ENCODE measurements at places on chromosomes 2 and 18. TPM values are rescaled to one million over a fixed set of nuclear protein-coding genes. Genes with fewer than 3 reads are reported as not detected.

The SERPINB10 gene
- total RNA-seq: not detected

- H3K36me3 ChIP-seq: no peaks in the 10 kb centered on the region
- H3K27ac ChIP-seq: no peak overlapping the region
- no peak overlapping the region for H3K4me3 ChIP-seq
- H3K4me1 ChIP-seq: no peaks in the 10 kb centered on the region
Measured at GRCh38 chr2:224357098-224357901, 44.6 kb downstream of the FAM124B start.

DNA sequence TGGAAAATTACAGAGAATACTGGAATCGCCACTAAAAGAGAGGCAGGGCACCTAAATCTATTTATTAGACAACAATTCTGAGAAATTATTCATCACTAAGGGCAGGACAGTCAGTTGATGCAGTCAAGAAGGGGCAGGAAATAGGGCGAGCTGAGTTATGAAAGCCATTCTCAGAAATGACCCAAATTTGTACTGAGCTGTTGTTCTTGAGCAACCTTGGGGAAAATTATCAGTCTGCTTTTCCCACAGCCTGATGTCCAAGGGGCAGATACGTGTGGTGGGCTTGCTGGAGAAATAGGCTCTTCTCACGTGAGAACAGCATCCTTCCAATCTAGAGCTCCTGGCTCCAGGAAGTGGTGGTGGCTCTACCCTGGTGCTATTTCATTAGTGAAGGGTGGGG is 38.6 kb downstream of the STON1 start:
- H3K4me1 ChIP-seq: peaks cover 45% of the 10 kb centered on the region
- DNase-seq: no peak
- H3K27me3 ChIP-seq: no peaks in the 10 kb centered on the region
- H3K27ac ChIP-seq: peak overlapping the region; percentile 66
- peaks cover 6% of the 10 kb centered on the region for H3K36me3 ChIP-seq
- H3K4me3 ChIP-seq: no peak overlapping the region

DNA sequence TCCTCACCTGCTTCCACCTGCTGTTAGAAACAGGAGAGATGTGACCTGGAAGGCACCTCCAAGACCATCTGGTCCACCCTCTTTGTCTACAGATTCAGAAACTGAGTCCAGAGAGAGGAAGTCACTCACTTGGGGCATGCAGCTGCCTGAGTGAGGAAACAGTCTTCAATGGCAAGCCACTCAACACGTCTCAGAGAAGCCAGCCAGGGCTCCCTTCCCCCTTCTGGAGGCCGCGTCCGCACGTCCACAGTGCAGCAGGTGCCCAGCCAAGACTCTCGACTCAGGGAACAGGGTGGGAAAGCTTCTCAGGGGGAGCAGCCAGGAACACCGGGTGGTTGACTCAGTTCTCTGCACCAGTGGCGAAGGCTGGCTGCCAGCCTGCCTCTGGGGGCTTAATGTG is 201.7 kb downstream of the BCL11A start:
- no peak overlapping the region for H3K4me3 ChIP-seq
- DNase-seq: no peak
- H3K27ac ChIP-seq: no peak overlapping the region
- peaks cover 28% of the 10 kb centered on the region for H3K4me1 ChIP-seq
- H3K27me3 ChIP-seq: no peaks in the 10 kb centered on the region

DNA sequence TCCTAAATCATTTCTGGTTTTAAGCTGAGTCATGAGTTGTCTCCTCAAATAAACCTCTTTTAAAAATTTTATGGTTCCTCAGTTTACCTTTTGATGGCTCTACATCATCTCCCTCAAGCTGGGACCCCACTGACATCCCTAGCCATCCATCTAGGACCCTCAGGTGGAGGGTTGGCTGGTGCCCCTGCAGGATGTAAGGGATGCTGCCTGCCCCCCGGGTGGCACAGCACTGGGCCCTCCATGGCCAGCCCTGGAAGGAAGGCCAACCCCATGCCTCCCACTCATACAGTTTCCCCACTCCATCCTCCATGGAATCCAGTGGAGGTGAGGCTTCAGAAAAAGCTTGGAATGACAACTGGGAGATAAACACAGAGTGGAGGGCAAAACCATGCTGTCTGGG is 17.2 kb upstream of the GPC1 start:
- no peaks in the 10 kb centered on the region for H3K27me3 ChIP-seq
- H3K4me3 ChIP-seq: no peak overlapping the region
- H3K36me3 ChIP-seq: no peaks in the 10 kb centered on the region

The MDH1B gene
- 1.3 TPM for total RNA-seq

- no peak overlapping the region for H3K4me3 ChIP-seq
- H3K4me1 ChIP-seq: peaks cover 13% of the 10 kb centered on the region
Measured at GRCh38 chr2:3131636-3132326, 245.8 kb downstream of the EIPR1 start.

- DNase-seq: no peak
- no peak overlapping the region for H3K27ac ChIP-seq
- H3K36me3 ChIP-seq: peaks cover 68% of the 10 kb centered on the region
Measured at GRCh38 chr18:31077878-31078277, 24.3 kb downstream of the DSC2 start.

The OSBPL6 gene
- 3.1 TPM for total RNA-seq

- H3K27ac ChIP-seq: no peak overlapping the region
- peaks cover 5% of the 10 kb centered on the region for H3K4me1 ChIP-seq
- no peak overlapping the region for H3K4me3 ChIP-seq
- H3K27me3 ChIP-seq: no peaks in the 10 kb centered on the region
- H3K36me3 ChIP-seq: no peaks in the 10 kb centered on the region
- no peak for DNase-seq
Measured at GRCh38 chr2:234528410-234529148, 31.7 kb upstream of the ARL4C start.

DNA sequence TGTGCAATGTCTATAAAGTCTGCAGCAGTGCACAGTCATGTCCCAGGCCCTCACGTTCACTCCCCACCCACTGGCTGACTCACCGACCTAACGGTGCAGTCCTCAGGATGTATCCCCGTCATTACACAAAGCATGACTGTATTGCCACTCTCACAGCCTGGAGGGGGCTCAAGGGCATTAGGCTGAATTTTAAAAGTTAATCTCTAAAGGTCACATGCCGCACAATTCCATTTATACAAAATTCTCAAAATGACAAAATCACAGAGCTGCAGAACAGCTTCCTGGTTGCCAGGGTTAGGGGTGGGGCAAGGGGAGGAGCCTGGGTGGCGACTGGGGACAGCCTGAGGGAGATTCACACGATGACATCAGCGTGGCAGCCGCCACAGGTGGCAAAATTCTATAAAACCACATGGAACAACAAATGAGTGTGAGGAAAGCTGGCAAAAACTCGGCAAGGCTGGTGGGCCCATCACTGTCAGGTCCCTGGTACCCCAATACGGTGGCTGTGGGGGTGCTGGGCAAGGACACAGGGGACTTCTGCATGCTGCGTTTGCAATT is 97.6 kb downstream of the NDUFA10 start:
- H3K27me3 ChIP-seq: peaks cover 31% of the 10 kb centered on the region
- peak; percentile 5 for DNase-seq
- no peaks in the 10 kb centered on the region for H3K4me1 ChIP-seq
- H3K36me3 ChIP-seq: no peaks in the 10 kb centered on the region
- no peak overlapping the region for H3K27ac ChIP-seq

DNA sequence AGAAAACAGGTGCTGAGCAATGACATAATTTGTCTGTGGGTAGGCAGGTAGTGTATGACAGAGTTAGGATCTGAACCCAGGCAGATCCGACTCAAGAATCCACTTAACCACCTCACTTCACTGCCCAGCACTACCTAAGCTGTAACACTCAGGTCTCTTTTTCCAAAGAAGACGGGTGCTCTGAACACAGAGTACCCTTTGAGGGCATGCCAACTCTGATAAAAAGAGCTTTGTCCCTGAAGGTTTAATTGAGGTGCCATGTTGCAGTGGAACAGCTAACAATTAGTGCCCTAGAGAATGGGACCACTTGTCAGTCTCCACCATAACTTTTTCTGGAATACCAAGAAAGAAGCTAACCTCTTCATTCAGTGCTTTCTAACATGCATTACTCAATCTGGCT is 11.3 kb downstream of the ABHD3 start:
- no peaks in the 10 kb centered on the region for H3K27me3 ChIP-seq
- H3K27ac ChIP-seq: no peak overlapping the region
- no peak overlapping the region for H3K4me3 ChIP-seq

The PDK1 gene
- total RNA-seq: 46.2 TPM

DNA sequence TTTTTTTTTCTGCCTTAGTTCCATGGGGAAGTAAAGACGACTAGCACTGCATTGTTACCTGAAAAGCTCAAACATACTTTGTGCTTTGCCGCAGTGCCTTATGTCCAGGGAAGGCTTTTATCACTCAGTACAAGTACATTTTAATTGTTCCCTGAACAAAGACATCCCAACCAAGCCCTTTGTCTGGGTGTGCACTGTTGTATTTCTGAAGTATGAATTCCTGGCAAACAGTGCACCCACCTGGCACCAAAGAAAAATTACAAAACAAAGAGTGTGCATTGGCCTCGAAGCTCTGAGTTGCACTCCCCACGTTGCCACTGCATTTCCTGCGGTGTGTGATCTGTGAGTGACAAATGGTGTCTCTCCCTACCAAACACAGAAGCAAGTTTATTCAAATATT is 858.5 kb upstream of the PIK3C3 start:
- no peak overlapping the region for H3K27ac ChIP-seq
- no peaks in the 10 kb centered on the region for H3K27me3 ChIP-seq
- H3K36me3 ChIP-seq: no peaks in the 10 kb centered on the region
- no peak overlapping the region for H3K4me3 ChIP-seq

DNA sequence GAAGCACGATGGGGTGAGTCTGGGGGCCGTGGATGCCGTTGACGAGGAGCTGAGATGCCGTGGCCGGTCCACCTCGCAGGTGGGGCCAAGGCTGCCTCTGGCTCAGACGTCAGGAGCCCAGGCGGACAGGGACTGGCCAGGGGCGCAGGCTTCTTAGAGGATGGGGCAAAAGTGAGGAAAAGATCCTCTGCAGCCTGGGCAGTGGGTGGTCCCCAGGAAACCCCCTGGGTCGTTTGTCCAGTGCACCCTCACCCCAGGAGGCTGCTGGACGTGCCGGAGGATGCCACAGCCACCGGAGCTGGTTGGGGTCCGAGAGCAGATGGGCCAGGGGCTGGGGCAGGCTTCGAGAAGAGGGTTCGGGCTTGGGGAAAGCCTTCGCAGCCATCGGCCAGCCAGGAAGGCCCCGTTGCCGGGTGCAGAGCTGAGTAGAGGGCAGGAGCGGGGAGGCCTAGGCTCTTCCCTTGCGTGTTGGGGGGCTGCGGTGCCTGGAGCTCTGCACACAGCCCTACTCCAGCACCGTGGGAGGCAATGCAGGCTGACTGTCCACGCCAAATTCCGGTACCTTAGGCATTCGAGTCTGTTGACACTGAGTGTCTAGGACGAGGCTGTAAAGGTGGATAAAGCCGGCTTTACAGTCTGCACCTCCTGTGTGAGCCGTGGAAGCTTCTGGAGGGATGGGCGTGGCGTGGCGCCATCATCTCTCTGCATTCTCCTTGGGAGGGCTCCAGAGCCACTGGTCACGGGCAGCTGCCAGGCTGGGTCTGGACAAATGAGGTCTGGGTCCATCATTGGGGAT is 18.8 kb downstream of the GPC1 start:
- H3K27me3 ChIP-seq: peaks cover 20% of the 10 kb centered on the region
- no peaks in the 10 kb centered on the region for H3K36me3 ChIP-seq
- peaks cover 55% of the 10 kb centered on the region for H3K4me1 ChIP-seq
- DNase-seq: no peak
- peak overlapping the region; percentile 76 for H3K27ac ChIP-seq

GRCh38 chr2:97757062-97757461 is 43.7 kb downstream of the ZAP70 start:
- H3K27me3 ChIP-seq: no peaks in the 10 kb centered on the region
- DNase-seq: no peak
- peaks cover 38% of the 10 kb centered on the region for H3K36me3 ChIP-seq

DNA sequence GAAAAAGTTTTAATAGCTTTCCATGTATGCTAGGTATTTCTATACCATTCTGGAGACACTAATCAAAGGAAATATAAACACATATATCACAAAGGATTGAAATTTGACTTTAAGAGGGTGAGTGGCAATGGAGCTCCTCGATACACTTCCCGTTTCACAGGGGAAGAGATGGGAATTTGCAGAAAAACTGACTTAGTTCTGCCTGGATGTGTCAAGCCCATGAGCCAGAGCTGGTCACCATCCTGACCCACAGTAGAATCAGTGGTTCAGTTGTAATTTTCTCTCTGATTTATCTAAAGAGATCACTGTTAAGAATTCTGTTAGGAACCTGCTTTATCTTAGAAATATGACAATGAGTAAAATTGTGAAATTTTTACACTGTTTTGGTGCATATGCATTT is 34.2 kb downstream of the PLCL1 start:
- no peaks in the 10 kb centered on the region for H3K4me1 ChIP-seq
- H3K27ac ChIP-seq: no peak overlapping the region
- no peaks in the 10 kb centered on the region for H3K36me3 ChIP-seq
- no peak for DNase-seq
- no peak overlapping the region for H3K4me3 ChIP-seq

The FIGN gene
- total RNA-seq: 11.5 TPM

DNA sequence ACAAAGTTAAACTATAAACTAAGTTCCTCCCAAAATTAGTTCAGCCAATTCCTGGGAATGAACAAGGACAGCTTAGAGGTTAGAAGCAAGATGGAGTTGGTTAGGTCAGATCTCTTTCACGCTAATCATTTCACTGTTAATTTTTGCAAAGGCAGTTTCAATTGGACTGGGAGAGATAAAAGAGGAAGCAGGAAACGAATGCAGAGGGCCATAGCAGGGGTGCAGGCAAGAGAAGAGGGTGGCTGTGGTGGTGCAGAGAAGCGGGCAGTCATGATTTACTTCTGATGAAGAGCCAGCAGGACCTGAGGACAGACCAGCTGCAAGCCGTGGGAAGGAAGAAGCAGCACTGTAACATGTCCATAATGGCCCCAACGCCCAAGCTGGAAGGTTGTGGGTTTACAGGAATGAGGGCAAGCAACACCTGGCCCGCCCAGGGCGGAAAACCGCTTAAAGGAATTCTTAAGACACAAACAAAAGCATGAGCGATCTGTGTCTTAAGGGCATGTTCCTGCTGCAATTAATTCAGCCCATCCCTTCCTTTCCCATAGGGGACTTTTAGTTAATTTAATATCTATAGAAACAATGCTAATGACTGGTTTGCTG is 4.1 kb upstream of the RMP24 start:
- no peak for DNase-seq
- no peak overlapping the region for H3K4me3 ChIP-seq
- H3K4me1 ChIP-seq: peaks cover 15% of the 10 kb centered on the region
- no peaks in the 10 kb centered on the region for H3K36me3 ChIP-seq
- H3K27ac ChIP-seq: no peak overlapping the region

The CSRNP3 gene
- 29.6 TPM for total RNA-seq

- H3K4me3 ChIP-seq: no peak overlapping the region
- no peak for DNase-seq
- no peaks in the 10 kb centered on the region for H3K36me3 ChIP-seq
- no peak overlapping the region for H3K27ac ChIP-seq
- H3K27me3 ChIP-seq: peaks cover 13% of the 10 kb centered on the region
Measured at GRCh38 chr2:11903085-11903606, 156.7 kb downstream of the LPIN1 start.

GRCh38 chr2:69010437-69011194 is 2.4 kb upstream of the ANTXR1 start:
- no peak for DNase-seq
- no peak overlapping the region for H3K4me3 ChIP-seq
- no peaks in the 10 kb centered on the region for H3K36me3 ChIP-seq
- no peak overlapping the region for H3K27ac ChIP-seq
- peaks cover 9% of the 10 kb centered on the region for H3K27me3 ChIP-seq

All from mesothelial cell of epicardium (in vitro differentiated cells).